ENCODE measurements at places on chromosomes 5 and 9.

DNA sequence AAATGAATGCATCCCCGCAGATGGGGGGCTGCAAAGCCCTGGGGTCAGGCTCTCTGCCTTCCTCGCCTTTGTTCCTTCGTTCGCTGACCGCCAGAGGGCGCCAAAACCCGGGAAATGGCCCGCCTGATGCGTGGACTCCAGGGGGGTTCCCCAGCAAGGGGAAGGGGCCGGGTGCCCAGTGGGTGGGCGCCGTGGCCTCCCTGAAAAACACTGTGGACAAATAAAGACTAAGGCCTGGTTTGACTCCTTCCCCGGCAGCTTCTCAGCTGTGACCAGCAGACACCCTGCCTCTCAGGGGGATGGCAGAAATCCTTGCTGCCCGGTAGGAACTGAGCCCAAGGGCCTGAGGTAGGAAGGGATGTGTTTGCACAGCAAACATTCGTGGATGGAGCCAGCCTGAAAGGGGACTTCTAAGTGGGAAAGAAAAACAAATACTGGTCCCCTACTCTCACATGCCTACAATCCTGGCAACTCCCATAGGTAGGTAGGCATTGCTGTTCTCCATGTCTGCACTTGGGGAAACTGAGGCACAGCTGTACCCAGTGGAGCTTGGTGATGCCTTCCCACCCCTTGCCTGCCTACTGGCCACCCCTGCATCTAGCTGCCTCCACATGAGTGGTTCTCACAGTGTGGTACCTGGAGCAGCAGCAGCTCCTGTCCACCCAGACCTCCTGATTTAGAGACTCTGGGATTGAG is 57.7 kb downstream of the DUSP1 start:
- no peak for DNase-seq

DNA sequence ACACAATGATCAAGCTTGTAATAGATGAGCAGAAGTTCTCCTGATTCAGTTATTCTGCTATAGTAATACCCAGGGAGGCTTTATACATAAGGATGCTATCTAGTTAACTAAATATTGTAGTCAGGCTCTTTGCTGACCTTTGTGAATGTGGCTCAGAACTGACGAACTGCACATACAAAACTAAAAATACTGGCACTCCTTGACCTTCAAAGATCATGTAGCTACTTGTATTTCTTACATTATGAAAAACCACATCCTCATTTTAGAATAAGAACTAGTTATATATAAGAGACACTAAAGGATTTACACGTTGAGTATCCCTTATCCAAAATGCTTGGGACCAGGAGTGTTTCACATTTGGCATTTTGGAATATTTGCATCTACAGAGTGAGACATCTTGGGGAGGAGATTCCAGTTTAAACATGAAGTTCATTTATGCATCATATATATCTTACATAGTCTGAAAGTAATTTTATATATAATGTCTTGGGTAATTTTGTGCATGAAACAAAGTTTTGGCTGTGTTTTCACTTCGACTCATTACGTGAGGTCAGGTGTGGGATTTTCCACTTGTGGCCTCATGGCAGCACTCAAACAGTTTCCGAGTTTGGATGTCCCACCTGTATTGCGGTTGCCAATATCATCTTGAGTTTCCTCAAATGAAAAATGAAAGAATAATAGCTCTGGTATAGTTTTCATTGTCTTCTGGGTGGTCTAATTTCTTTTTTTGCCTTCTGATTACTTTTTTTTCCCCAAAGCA is 58.4 kb upstream of the FBXL7 start:
- DNase-seq, result no peak

DNA sequence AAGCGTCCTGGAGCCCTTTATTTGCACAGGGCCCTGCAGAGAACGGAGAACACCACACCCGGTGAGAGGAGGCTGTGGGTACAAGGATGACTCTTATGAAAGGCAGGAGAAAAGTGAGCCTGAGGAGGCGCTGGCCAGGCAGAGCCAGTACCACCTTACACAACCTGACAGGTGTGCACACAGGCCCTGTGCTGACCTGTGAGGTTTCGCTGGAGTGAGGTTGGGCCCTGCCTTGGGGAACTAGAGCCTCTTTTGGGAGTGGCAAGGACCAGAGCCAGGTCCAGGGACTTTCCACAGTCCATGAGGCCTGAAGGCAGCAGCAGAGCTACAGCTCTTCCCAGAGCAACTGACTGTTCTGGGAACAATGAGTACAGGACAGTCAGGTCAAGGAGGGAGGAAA is 3.1 kb downstream of the SRD5A1 start:
- DNase-seq, result no peak

GRCh38 chr5:154647114-154647760 is 107.9 kb upstream of the LARP1 start:
- DNase-seq, result no peak

DNA sequence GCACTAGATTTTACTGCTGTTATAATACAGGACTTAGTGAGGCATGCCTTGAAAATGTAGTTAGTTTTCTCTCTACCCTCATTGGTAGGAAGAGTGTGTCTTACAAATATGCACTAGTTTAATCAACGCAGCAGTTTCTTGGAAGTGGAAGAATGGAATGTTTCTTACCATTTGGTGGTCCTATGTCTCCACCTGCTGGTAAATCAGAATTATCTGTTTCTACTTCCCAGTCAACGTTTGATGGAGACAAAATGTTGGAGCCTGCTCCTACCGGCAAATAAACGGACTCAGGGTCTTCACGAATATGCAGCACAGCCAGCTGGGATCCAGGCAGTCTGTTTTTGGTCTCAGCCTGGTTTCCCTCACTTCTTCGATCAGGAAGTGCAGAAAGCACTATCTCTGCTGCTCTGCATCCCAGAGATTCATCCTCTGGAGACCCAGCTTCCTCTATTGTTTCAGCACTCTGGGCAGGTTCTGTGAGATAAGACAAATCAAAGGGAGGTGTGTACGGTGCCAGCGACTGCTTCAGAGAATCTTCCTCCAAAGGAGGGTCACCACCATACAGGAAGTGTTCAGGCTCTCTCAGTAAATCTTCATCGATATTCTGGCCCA is 59.5 kb upstream of the PCA3 start:
- peak; percentile 91 for DNase-seq

DNA sequence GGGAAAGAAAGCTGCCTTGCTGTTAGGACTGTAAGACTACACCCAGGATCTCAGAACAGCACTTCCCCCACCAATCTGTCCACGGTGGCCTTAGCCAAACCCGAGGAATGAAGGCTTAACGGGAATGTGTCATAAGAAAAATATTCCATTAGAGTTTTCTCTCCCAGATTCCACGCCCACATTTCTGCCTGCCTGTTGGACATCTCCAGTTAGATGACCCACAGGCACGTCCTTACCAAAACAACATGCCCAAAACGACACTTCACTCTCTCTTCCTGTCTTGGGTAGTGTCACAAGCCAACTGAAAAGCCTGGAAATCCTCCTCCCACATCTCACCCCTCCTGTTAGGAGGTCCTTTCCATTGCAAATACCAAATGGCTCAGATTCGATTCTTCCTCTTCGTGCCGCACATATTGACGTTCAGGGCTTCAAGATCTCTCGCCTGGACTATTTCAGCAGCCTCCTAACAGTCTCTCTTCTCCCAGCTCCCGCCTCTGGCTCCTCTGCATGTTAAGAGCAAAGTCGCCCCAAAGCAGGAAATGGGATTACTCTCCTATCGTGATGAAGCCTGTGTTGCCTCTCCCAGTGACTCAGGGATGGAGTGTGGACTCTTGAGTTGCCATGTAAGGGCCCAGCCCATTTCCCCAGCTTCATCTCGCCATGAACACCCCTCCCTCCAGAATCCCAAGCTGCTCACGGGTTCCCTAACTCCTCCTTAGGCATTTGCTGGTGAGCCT is 159.3 kb downstream of the NR3C1 start:
- DNase-seq, result peak; percentile 93

GRCh38 chr5:153511622-153512021 is 21.2 kb downstream of the GRIA1 start:
- DNase-seq, result no peak

DNA sequence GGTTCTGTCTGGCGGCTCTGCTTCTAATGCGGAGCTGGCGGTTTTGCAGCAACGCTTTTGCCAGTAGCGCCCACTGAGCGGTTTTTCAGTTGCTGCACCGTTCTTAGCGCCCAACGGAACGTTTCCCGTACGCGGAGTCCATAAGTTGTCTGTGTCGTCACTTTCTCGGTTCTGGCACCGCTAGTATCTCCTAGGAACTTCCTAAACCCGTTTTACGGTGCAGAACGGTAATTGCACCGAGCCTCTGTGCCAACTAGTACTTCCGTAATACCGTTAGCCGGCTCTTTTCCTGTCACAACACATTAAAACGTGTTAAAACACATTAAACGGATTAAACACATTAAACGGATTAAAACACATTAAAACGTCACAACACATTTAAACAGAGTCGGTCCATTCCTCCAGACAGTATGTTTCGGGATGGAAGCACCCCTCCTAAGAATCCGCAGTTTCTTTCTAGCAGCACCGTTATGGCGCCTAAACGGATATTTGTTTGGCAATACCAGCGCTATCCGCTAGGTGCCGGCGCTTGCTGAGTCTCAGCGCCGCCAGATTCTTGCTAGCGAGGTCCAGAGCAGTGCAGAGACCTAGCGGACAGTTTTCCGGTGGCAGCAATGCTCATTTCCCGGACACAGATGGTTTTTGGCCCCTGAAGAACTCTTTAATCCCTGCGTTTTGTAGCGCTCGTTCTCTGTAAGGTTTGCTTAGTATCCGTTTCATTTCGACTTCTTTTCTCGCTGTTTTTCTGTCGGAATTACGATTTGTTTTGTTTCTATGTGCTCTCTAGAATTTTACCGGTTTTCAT is 45.4 kb downstream of the ANXA2R start:
- no peak for DNase-seq

- no peak for DNase-seq
Measured at GRCh38 chr9:134112561-134112960, 23.3 kb upstream of the WDR5 start.

GRCh38 chr5:135871268-135871915 is 24.2 kb downstream of the IL9 start:
- DNase-seq, result no peak

GRCh38 chr5:128213833-128214232 is 130.3 kb downstream of the SLC12A2 start:
- no peak for DNase-seq

DNA sequence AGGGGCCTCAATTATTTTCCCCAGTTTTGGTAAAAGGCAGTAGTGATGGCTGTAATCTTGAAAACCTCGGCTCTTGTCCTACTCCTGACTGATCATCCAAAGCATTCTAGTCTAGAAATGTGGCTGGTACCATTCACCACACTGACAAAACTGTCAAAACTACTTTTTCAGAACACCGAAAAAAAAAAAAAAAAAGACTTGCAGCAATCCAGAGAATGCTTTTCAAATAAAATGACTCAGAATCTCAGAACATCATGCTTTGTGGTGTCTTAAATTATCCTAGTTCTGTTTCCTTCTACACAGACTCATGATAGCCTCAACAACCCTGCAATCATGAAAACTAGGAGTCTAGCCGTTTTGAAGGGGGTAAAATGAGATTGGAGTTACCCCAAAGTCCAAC is 13.4 kb downstream of the SLC28A3 start:
- DNase-seq, result no peak

DNA sequence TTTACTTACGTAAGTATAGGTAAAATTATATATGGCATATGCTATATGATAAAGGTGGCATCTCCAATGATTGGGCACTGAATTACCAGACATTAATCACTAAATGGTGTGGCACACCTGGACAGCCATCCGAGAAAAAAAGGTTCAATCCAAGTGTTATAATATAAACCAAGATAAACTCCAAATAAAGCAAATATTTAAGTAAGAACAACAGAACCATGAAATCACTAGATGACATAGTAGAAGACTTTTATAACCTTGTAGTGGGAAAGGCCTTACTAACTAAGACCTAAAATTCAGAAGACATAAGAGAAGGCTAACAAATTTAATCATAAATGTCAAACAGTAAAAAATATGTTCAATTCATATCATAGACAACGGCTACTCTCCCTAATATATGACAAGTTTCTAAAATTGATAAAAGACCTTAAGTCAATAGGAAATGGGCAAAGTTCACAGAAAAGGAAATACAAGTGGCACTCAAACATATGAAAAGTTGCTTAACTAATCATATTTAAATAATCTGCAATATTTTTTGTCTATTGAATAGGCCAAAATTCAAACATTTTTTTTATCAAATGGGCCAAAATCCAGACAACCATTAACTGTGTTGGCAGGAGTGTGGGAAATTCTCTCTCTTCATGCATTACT is 55.1 kb downstream of the ELOVL7 start:
- DNase-seq, result no peak

- no peak for DNase-seq
Measured at GRCh38 chr5:54902791-54903473, 82.5 kb downstream of the ESM1 start.

GRCh38 chr5:17426104-17426749 is 71.8 kb upstream of the TAF11L2 start:
- no peak for DNase-seq

DNA sequence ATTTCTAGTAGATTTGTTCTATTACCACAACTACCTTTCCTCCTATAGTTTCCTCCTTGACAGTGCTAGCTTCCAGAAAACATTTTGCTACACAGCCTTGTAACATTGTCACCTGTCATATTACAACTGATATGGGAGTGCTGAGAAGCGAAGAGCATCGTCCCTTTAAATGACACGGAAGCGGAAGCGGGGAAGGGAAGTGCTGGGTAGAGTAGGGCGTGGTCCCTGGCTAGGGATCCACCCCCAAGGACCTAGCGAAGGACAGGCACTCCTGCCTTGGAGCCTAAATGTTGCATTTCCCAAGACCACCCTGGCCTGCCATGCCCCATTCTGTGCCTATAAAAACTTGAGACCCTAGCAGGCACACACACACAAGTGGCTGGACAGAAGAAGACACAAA is 57.4 kb upstream of the RANBP6 start:
- DNase-seq, result no peak

DNA sequence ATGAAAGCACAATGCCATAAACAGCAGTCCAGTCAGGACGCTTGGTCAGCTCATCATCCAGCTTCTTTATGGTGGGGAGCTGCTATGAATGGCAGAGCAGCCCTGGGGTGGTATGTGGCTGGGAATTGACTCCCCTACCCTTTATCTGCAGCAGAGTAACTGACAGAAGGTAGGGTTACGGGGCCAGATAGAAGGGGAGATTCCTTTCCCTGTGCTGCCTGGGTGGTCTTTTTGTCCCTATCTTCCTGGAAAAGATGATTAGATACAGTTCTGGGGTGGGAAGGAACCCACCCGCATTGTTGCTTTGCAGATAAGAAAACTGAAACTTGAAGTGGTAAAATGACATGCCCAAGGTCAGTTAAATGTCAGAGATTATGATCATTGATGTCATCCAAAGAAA is 405.5 kb downstream of the ARHGEF28 start:
- no peak for DNase-seq

DNA sequence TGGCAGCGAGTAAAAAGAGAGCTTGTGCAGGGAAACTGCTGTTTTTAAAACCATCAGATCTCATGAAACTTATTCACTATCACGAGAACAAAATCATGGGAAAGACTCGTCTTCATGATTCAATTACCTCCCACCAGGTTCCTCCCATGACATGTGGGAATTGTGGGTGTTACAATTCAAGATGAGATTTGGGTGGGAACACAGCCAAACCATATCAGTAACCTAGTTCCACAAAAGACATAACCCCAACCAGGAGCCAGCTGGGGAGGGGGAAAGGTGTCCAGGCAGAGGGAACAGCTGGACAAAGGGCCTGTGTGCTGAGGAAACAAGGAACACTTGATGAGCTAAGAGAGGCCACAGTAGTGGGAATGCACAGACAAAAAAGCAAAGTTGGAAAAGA is 71.1 kb downstream of the BASP1 start:
- DNase-seq, result no peak
